ENCODE measurements at places on chromosomes 4 and X.

GRCh38 chr4:104905065-104905464 is 241.6 kb upstream of the TET2 start:
- DNase-seq: no peak

- DNase-seq: no peak
Measured at GRCh38 chr4:52675111-52675510, 16.0 kb upstream of the USP46 start.

- DNase-seq: no peak
Measured at GRCh38 chr4:81577392-81577791, 105.7 kb upstream of the RASGEF1B start.

GRCh38 chr4:174135530-174135929 is 147.9 kb downstream of the FBXO8 start:
- DNase-seq: no peak

DNA sequence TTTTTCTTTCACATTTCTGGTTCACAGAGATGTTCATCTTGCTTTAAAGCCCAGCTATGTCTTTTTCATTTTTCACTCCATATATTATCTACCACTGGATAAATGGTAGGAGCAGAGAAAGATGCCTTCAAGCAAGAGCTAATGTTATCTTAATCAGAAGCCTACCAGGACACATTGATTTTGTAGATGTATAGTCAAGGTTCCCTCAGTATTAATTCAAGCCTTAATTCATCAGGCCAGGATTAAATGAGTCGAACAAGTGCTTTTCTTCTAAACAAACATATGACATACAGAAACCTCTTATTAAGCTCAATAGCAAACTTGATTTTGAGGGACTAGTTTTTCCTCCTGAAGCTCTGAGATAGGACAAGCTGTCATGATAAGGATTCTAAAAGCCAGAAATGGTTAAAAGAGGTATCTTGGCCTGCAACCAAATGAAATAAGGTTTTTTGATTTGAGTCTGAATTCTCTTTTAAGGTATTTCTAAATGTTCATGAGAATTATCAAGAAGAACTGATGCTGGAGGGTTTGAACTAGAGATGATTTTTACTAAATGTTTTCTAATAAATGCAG is 81.7 kb upstream of the FTHL17 start:
- no peak for DNase-seq

GRCh38 chr4:45482346-45482745 is 641.5 kb downstream of the GABRG1 start:
- no peak for DNase-seq

GRCh38 chr4:57280481-57280880 is 170.3 kb upstream of the IGFBP7 start:
- no peak for DNase-seq

- DNase-seq: no peak
Measured at GRCh38 chrX:118861338-118861737, 37.7 kb downstream of the ZCCHC12 start.

GRCh38 chrX:74187211-74187610 is 116.8 kb upstream of the ZCCHC13 start:
- no peak for DNase-seq

- DNase-seq: no peak
Measured at GRCh38 chr4:16237715-16238114, 11.4 kb upstream of the TAPT1 start.

GRCh38 chrX:85024044-85024443 is 20.4 kb downstream of the APOOL start:
- no peak for DNase-seq

DNA sequence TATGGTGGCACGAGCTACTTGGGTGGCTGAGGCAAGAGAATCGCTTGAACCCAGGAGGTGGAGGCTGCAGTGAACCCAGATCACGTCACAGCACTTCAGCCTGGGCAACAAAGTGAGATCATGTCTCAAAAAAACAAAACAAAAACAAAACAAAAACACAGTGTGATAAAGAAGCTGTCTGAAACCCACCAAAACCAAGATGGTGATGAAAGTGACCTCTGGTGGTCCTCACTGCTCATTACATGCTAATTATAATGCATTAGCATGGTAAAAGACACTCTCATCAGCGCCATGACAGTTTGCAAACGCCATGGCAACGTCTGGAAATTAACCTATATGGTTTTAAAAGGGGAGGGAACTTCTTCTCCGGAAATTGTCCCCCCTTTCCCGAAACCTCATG is 29.4 kb upstream of the OPHN1 start:
- no peak for DNase-seq

GRCh38 chr4:52407545-52407944 is 251.6 kb downstream of the USP46 start:
- no peak for DNase-seq

DNA sequence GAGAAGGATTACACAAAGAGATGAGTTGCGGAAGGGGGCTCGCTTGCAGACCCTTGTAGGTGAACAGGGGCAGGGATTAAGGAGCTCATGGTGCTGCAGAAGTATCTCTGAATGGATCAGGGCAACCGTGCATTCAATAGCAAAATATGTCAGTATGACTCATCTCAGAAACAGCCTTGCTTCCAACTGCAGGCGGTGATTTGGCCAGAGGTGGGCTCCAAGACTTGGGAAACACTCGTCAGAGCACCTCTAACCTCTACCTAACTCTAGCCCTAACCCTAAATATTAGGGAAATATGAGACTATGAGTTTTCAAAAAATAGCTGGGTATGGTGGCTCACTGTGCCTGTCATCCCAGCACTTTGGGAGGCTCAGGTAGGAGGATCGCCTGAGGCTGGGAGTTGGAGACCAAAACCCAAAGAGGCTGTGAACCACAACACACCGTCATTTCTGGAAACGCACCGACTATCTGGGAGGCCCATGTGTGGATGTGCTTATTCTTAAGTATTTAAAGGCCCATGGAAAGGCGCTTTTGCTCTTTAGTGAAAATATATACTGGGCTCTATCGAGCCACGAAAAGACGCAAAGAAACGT is 102.6 kb downstream of the DHRSX start:
- no peak for DNase-seq

DNA sequence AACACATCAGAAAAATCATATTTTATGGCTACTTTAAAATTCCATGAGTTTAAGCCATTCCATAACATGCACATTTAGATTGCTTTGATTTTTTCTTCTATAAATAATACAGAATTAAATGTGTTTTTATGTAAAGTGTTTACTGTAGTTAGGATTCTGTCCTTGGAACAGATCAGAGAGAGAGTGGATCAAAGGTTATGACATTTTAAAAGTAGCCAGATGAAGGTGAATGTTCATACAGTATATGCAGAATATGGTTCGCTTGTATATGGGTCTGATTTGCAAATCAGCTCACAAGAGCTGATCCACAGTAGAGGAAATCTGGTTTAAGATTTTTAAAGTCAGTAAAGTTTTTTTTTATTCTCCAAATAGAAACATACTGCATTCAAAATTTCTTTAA is 7.2 kb upstream of the PALLD start:
- no peak for DNase-seq

DNA sequence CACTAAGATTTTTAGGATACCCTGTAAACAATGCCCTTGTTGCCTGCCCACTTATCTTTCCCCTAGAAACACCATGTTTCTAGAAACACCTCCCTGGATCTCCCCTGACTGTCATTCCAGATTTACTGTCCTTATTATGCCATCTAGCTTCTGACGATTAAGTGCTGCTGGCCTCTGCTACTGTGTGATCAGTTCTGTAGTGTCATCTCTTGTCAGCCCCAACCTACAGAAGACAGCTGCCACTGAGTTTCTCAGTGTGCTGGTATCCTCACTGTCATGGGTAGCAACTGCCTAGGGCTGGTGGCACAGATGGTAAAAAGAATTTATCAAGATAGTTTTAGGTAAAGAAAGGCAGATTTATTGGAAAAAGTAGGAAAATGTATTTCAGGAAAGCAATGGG is 68.7 kb upstream of the WWC2 start:
- no peak for DNase-seq

- no peak for DNase-seq
Measured at GRCh38 chr4:108287834-108288413, 119.2 kb upstream of the LEF1 start.

DNA sequence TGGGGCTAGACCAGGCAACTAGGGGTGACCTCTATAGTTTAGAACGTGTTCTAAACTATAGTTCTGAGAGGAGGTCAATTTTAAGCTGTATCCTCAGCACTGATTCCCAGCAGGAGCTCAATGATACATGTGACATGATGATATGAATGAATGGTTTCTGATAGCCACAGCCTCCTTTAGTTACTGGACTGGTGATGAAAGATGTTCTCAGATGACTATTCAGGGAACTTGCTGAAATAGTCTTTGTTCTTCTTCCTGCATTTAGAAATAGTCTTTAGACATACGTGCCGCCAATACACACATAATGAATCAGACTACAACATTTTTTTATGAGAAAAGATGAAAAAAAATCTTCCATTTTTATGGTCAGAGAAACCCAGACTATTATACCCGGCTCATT is 116.3 kb upstream of the TMEM150C start:
- DNase-seq: no peak

GRCh38 chr4:188046657-188047056 is 51.1 kb downstream of the ZFP42 start:
- no peak for DNase-seq

- no peak for DNase-seq
Measured at GRCh38 chrX:57596516-57596915, 4.7 kb downstream of the ZXDB start.

DNA sequence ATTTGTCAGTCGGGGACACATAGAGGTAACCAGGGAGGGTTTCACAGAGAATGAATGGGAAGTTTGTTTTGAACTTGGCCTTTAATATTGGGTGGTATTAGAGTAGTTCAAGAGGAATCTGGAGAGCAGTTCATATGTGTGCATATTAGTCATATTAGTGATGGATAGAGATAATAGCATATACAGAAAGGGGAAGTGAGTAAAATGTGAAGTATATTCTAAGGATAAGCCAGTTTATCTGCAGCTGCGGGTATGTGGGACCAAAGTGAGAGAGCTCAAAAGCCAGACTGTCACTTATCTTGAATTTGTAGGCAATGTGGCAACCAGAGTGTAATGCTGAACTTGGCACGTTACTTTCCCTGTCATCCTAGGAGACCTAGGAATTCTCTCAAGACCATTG is 169.9 kb downstream of the AFF2 start:
- no peak for DNase-seq

- no peak for DNase-seq
Measured at GRCh38 chrX:130552444-130553073, 150.8 kb downstream of the RBMX2 start.

DNA sequence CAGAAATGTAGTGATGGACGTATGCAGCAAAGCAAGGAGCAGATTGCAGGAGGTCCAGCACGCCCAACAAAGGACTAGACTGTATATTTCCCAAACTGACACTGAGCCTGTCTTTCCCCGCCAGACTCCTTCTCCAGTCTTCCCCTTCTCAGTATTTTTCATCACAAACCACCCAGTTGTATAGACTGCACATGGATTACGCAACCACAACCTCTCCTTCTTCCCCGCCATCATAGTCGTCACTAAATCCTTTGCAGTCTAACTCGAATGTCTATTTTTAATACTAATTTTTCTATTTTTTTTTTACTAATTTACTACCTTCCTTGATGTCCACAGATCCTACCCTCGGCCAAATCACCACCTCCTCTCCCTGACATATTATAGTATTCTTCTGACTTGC is 105.4 kb downstream of the MTNR1A start:
- DNase-seq: no peak

DNA sequence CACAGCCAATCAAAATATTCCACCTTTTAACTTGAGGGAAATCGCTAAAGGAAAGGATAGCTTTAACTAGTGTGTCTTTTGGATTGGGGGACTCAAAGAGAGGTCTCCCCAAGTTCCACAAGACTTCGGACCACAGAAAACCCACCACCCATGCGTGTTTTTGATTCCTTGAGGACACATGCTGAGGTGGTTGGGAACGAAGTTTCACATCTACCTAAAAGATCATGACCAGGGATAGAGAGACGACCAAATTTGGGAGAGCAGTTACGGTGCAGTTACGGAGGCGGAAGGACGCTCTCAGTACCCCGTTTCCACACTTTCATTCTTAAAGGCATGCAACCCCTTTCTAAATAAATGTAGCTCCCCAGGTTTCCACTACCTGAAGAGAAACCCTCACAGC is 1.1 kb downstream of the PCYT1B start:
- DNase-seq: no peak

GRCh38 chrX:150697641-150698040 is 4.4 kb downstream of the MTMR1 start:
- DNase-seq: no peak

DNA sequence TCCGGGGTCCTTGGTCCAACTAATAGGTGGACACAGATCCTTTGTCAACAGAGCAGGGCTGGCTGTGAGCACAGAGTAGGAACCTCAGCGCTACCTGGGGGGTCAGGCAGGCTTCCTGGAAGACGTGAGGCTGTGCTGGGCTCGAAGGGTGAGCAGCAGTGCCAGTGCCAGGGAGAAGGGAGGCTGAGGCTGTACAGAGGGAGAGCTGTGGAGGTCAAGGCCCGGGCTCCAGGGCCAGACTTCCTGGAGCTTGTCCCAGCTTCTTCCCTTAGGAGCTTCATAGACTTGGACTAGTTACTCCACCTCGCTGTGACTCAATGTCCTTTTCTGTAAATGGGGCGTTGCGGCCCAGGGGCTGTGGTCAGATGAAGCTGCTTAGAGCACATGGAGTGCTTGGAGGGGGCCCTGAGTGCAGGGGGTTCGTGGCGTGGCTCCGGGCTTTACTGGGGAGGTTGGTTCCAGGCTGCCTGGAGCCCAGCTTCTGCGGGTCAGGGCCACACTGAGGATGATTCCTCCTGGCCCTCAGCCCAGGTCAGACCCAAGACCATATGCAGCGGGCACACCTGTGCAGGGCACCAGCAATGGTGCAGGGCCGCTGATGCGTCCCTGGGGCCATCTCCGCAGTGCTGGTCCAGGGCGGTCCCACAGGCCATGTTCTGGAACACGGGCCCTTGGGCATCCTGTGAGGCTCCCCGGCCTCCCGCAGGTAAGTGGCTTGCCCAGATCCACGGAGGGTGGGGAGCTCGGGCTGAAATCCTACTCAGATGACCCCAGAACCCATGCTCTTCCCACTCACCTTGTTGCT is 98.1 kb downstream of the DCTD start:
- DNase-seq: no peak

DNA sequence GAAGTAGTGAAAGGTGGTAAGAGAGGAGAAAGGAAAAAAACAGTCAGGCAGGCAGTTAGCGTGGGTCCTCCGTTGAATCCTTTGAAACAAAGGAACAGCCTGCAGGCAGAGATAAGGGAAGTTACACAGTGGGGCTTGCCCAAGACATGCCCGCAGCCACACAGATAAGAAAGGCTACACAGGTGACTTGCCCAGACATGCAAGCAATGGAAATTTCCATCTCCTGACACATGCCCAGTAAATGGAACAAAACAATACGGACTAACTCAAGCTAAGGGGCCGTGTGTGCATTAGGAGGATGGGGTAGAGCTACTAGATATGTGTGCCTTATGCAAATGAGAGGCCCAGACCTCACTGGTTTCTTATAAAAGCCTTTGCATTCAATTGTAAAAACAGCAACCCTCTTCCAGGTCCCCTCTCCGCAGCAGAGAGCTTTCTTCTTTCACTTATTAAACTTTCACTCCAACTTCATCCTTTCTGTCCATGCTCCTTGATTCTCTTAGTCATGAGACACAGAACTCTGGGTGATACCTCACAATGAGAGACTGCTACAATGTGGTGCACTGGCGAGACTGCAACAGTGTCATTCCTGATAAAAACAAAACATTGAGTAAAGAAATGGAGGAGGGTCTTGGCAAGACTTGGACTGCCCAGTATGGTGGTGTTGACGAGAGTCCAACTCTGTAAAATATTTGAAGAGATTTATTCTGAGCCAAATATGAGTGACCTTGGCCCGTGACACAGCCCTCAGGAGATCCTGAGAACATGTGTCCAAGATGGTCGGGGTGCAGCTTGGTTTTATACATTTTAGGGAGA is 997.4 kb upstream of the PRKX start:
- no peak for DNase-seq

- DNase-seq: no peak
Measured at GRCh38 chrX:30504309-30504708, 73.3 kb downstream of the TASL start.
